ENCODE measurements at places on chromosomes 16 and 17.

GRCh38 chr17:77109159-77109759 is 31.5 kb upstream of the SEC14L1 start:
- DNase-seq, result no peak

GRCh38 chr17:72950242-72950931 is 142.1 kb downstream of the SLC39A11 start:
- DNase-seq, result peak; percentile 99

- peak; percentile 99 for DNase-seq
Measured at GRCh38 chr17:178292-179065, 3.0 kb downstream of the DOC2B start.

- DNase-seq, result peak; percentile 56
Measured at GRCh38 chr16:50155925-50156324, 2.8 kb downstream of the TENT4B start.

- DNase-seq, result no peak
Measured at GRCh38 chr17:27535178-27535928, 79.1 kb downstream of the KSR1 start.
